EH (cell line): ENCODE measurements at places on chromosomes 12 and 14.

- DNase-seq = no peak
Observed at GRCh38 chr12:114812858-114813761, 129.1 kb upstream of the TBX3 start.

GRCh38 chr12:2794191-2794735 lies 507 bp upstream of the FKBP4 start:
- peak; percentile 17 for DNase-seq

- no peak for DNase-seq
Observed at GRCh38 chr12:16095531-16096110, 181.9 kb downstream of the SLC15A5 start.

DNA sequence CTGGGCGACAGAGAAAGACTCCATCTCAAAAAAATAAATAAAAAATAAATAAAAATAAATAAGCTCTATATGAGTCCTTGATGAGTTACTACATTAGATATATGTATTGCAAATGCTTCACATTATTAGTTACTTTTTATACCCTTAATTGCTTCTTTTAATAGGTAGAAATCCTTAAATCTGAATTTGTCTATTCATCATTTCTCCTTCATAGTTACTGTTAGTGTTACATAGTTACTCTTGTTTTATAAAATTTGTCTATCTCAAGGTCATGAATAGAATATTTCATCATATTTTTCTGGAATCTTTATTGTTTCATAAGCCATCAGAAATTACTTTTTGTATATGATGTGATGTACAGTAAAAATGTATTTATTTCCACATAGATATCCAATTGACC lies 1624.8 kb upstream of the FLRT2 start:
- no peak for DNase-seq
